ENCODE measurements at places on chromosomes 12 and 14. TPM values are rescaled to one million over a fixed set of nuclear protein-coding genes. Genes with fewer than 3 reads are reported as not detected.
A peak's percentile ranks its signal among the peaks of the same experiment; 100 is the strongest.

DNA sequence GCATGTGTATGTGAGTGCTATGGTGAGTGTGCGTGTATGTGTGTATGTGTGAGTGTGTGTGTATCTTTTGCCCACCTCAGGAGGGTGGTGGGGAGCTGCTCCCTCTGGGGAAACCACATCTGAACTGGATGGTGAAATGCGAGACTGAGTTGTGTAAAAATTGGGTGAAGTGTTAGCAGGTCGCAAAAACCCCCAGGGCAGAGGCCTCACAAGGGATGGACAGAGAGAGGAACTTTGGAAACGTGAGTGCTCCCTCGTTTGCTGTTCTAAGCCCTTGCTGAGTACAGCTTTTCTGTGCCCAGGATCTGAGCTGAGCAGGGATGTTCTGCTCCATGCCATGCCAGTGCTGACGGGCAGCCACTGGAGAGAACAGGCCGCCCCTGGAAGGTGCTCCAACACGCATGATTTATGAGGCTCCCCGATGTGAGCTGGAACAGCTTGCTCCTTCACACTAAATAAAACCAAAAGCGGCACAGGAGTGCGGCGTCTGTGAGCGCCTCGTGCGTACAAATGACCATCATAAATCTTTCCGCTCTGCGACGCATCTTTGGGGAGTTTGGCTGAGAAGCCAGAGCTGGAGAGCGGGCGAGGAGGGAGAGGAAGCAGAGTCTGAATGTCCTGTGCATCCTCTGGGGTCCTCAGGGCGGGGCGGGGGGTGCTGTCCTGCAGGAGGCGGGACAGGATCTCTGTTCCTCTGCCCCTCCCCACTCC lies 14.1 kb upstream of the GALNT9 start:
- no peak overlapping the region for H3K4me3 ChIP-seq
- no peak for DNase-seq
- no peaks in the 10 kb centered on the region for H3K36me3 ChIP-seq
- no peaks in the 10 kb centered on the region for H3K4me1 ChIP-seq

DNA sequence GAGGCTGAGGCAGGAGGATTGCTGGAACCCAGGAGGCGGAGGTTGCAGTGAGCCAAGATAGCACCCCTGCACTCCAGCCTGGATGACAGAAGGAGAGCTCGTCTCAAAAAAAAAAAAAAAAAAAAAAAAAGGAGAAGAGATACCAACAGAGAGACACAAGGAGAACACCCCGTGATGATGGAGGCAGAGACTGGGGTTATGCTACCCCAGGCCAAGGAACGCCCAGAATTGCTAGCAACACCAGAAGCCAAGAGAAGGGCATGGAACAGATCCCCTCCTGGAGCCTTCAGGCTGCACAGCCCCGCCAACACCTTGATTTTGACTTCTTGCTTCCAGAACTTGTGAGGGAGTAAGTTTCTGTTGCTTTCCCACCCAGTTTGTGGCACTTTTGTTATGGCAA lies 148.0 kb upstream of the FOXN3 start:
- H3K36me3 ChIP-seq, result no peaks in the 10 kb centered on the region
- H3K4me1 ChIP-seq, result no peaks in the 10 kb centered on the region
- no peak overlapping the region for H3K4me3 ChIP-seq
- no peak for DNase-seq
- 0 out of 2 replicates have a peak, but pooled peaks cover 2% of the 10 kb centered on the region for H3K27me3 ChIP-seq

DNA sequence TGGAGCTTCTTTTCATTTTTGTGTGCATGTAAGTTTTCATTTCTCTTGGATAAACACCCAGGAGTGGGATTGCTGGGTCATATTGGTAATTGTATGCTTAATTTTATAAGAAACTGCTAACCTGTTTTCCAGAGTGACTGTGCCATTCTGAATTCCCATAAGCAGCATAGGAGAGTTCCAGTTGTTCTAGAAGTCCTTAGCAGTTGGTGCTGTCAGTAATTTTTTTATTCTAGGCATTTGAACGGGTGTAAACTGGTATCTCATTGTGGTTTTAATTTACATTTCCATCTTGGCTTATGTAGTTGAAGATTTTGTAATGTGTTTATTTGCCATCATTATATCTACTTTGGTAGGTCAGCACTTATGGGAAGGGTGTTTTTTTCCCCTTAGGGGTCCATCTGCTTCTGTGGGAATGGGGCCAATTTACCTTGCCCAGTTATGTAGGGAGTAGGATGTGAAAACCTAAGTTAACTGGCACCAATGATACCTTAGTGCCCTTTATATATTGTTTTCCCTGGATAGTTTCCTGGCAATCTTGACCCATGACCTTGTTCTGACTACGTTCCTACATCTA lies 202.9 kb downstream of the AKAP6 start:
- no peaks in the 10 kb centered on the region for H3K27me3 ChIP-seq
- H3K4me3 ChIP-seq, result no peak overlapping the region
- H3K36me3 ChIP-seq, result no peaks in the 10 kb centered on the region
- no peak overlapping the region for H3K27ac ChIP-seq

GRCh38 chr12:101743724-101744472 lies 4.6 kb upstream of the SYCP3 start:
- H3K27ac ChIP-seq, result no peak overlapping the region
- no peak for DNase-seq
- no peaks in the 10 kb centered on the region for H3K27me3 ChIP-seq
- no peak overlapping the region for H3K4me3 ChIP-seq
- no peaks in the 10 kb centered on the region for H3K4me1 ChIP-seq
- no peaks in the 10 kb centered on the region for H3K36me3 ChIP-seq

- no peaks in the 10 kb centered on the region for H3K36me3 ChIP-seq
- H3K27me3 ChIP-seq, result peaks cover 5% of the 10 kb centered on the region
- DNase-seq, result no peak
- no peaks in the 10 kb centered on the region for H3K4me1 ChIP-seq
These were observed 41.4 kb upstream of the AMIGO2 start for GRCh38 chr12:47121146-47121545.

DNA sequence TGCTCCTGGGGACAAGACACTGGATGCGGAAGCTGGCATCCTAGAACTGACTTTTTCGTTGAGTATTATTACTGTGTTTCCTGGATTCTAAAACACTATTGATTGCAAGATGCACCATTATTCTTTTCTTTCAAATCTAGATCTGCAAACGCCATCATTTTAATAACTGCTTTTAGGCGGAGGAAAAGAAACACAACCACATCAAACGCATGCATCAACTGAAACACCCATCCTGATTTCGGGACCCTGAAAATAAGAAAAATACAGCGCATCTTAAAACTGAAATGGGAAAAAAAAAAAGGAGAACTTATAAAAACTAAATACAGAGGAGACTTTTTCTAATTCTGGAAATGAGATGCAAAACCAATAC lies 103.7 kb upstream of the MAX start:
- H3K36me3 ChIP-seq, result no peaks in the 10 kb centered on the region
- no peak for DNase-seq
- peaks cover 79% of the 10 kb centered on the region for H3K4me1 ChIP-seq
- peak overlapping the region; percentile 48 for H3K4me3 ChIP-seq
- H3K27ac ChIP-seq, result peak overlapping the region; percentile 97

DNA sequence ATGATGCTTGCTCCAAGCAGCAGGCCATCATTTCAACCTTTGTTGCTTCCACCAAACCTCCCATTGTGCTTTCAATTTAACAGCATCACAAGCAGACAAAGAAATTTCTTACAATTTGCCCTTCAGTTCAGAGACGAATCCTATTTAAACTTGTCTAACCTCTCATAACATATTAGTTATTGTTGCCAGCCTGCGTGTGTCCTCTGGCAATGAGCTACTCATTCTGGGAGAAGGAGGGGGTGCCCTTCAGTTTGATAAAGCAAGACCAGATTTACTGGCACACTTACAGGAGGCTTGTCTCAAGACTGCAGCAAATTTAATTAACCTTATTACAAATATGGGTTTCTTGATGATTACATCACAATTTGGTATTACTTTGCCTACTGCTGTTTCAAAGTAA lies 203.6 kb upstream of the SOX5 start:
- no peaks in the 10 kb centered on the region for H3K36me3 ChIP-seq
- no peak for DNase-seq
- H3K27me3 ChIP-seq, result 0 out of 2 replicates have a peak, but pooled peaks cover 3% of the 10 kb centered on the region

- H3K4me1 ChIP-seq, result no peaks in the 10 kb centered on the region
- H3K36me3 ChIP-seq, result no peaks in the 10 kb centered on the region
- no peaks in the 10 kb centered on the region for H3K27me3 ChIP-seq
- no peak for DNase-seq
- no peak overlapping the region for H3K4me3 ChIP-seq
These were observed 121.9 kb downstream of the TBX5 start for GRCh38 chr12:114284041-114284440.

GRCh38 chr12:40986001-40986400 lies 202.1 kb upstream of the PDZRN4 start:
- no peak overlapping the region for H3K27ac ChIP-seq
- H3K36me3 ChIP-seq, result no peaks in the 10 kb centered on the region
- no peak for DNase-seq

- H3K4me1 ChIP-seq, result no peaks in the 10 kb centered on the region
- no peak overlapping the region for H3K27ac ChIP-seq
- no peak for DNase-seq
- H3K4me3 ChIP-seq, result no peak overlapping the region
- peaks cover 30% of the 10 kb centered on the region for H3K36me3 ChIP-seq
These were observed 194.0 kb downstream of the SSPN start for GRCh38 chr12:26389343-26389742.

- peaks cover 13% of the 10 kb centered on the region for H3K4me1 ChIP-seq
- H3K4me3 ChIP-seq, result no peak overlapping the region
These were observed 141.0 kb downstream of the SLC16A7 start for GRCh38 chr12:59736786-59737185.

Gene KRT86
- total RNA-seq, result not detected

Gene ESPL1
- 9.4 TPM for total RNA-seq
